ENCODE measurements at places on chromosomes 16 and 17.

DNA sequence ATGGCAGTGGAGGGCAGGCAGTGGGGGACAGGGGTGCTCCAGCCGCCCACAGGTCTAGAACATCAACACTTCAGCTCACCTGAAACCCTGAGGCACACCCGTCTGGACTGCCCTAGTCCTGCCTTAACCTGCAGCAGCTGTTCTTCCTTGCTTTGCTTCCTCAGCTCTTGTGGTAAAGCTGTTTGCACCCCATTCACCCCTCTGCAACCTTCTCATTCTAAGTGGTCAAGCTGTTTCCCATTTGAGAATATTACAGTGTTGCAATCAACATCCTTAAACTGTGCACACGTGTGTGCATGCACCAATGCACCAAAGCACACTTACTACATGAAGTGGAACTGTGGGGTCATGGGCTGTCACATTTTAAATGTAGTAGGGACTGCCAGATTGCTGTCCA, 32.4 kb downstream of the SCNN1B start:
- DNase-seq, result no peak

DNA sequence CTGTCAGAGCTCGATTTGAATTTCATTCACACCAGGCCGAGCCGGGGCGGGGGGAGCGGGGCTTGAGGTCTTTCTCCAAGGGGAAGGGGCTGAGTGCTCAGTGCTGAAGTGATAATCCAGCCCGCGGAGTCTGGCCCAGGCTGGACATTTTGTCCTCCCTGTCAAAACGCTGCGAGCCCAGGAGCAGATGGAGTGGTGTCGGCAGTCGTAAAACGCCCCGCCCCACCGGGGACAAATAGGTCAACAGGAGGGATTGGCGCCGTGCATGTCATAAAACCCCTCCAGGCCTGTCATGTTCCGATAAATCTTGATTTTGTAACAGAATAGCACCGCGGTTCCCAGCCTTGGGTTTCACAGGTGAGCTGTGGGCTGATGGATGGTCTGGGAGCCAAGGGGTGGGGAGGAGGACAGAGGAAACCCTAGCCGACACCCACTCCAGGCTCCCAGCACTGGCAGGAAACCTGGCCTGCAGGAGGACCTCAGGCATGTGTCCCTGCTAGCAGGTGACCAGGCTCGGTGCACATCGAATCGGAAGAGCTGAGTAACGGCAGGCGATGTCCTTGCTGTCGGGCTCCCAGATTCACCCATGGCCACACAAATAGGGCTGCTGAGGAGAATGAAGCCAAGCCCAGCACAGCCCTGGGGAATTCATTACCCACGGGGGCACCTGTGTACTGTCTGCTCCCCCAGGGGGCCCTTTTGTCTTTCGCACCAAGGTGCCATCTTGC, 341.4 kb downstream of the FOXL1 start:
- DNase-seq, result no peak

DNA sequence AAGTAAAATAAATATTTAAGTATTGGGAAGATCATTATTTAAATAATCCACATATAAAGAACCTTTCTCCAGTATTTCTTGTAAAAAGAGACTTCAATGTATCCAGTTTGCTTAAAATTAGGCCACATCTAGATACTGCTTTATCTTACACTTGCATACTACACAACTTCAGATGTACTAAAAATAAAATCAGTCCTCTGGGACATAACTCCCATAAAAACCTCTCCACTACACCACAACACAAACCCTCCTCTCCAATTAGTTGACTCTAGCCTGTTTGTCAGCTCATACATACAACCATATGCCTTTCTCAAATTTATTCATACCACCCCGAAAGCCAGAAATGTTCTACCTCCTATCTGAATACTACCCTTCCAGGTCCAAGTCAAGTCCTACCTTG, 21.6 kb downstream of the SPOP start:
- DNase-seq, result no peak

DNA sequence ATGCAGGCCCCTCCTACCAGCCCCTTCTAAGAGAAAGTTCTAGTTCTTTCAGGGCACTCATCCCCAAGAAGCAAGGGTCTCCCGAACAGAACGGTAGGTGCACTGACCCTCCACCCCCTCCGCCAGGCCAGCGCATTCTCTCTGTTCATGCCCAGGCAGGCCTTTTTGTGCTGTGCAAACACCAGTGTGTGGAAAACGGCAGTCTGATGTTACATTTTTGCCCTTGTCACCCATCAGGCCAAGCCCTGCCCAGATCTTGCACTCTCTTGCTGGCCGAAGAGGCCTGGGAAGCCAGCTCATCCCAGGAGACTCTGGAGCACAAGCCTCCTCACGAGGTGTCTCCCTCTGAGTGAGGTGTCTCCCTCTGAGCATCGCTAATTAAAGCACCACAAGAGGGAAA, 16.1 kb upstream of the MTSS2 start:
- DNase-seq, result no peak

GRCh38 chr17:7916808-7917207, 719 bp upstream of the RNF227 start:
- DNase-seq, result no peak

- no peak for DNase-seq
Observed at GRCh38 chr16:88705076-88705684, 1.0 kb downstream of the RNF166 start.

- no peak for DNase-seq
Observed at GRCh38 chr17:82940226-82941020, 100.6 kb upstream of the ZNF750 start.

- no peak for DNase-seq
Observed at GRCh38 chr16:68508641-68509240, 30.4 kb upstream of the ZFP90 start.

DNA sequence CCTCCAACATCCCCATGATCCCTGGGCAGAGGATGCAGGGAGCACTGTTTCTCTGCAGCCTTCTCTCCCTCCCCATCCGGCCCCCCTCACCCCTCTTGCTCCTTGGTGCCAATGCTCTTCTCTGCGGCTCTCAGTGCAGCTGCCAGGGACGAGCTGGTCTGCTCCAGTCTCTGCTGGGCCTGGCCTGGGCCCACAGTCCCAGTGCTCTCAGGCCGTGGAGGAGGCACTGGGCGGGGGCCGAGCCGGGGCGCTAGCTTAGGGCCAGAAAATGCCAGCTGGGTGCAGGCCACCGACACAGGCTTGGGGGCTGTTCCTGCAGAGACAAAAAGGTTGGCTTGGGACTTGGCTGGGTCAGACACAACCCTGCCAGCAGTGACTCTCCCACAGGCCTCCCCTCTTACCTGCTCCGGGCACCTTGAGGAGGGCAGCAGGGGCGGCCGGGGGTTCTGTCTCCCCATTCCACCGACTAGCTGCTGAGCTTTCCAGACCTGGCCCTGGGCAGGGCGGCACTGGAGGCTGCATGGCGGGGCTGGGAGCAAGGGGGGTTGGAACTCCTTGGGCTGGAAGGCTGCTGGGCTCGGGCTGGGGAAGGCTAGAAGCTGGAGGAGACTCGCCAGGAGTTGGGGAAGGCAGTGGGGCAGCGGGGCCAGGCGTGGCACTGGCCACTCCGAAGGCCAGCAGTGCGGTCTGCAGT, 13.8 kb downstream of the CASKIN2 start:
- DNase-seq, result no peak

DNA sequence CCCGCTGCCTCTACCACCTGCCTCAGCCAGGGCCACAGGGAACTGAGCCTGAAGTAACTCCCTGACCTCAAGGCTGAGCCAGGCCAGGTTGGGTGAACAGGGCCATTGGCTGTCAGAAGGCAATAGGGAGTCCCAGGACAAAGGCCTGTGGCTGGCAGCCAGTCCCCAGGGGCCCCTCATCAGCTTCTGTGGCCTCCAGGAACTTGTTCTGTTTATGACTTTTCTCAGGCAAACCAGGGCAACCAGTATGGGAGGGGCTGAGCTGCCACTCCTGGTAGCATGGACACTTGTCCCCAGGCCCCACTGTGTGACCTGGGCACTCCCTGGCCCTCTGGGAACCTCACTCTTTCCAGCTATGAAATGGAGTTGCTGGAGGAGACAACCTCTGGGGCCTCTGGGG, 40.1 kb downstream of the CPNE2 start:
- no peak for DNase-seq

GRCh38 chr16:89275837-89276720, 58.6 kb downstream of the ZNF778 start:
- DNase-seq, result no peak

- no peak for DNase-seq
Observed at GRCh38 chr16:54327609-54328008, 41.0 kb upstream of the IRX3 start.

DNA sequence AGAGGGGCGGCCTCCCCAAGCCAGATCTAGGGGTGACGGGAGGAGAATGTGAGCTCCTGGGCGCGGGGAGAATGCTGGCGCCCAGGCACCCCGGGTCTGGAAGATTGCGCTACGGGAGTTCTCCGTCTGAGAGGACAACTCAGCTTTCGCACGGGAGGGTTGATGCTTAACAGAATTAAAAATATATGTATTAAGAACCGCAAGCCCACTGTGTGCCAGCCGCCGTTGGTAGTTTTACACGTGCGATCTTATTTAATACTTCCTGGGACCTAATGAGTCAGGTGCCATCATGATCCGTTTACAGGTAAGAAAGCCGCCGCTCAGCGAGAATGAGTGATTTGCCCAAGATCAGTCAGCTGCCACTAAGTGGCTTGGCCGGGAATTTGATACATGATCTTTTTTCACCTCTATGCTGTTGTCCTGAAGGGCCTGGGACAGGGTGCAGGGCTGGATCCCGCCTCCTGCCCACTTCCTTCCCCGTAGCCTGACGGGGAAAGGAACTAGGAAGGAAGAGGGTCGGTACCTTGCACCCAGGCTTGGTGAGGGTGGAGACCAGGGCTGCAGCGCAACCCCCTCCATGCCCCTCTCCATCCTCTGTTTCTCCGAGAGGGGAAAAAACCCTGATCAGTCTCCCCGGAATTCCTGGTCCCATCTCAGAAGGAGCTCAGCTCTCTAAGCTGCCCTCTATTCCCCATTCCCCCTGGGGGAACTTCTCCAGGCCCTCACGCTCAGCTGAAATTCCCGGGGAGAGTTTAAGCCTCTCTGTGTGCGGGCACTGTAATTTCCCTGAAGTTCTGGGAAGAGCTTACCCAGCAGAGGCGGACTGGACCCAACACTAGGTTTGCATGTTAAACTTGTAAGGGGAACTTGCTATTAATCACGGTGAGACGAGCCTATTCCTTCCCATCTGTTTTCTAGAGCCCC, 983 bp downstream of the VAT1L start:
- no peak for DNase-seq

GRCh38 chr17:39965017-39965699, 2.4 kb downstream of the GSDMA start:
- no peak for DNase-seq

DNA sequence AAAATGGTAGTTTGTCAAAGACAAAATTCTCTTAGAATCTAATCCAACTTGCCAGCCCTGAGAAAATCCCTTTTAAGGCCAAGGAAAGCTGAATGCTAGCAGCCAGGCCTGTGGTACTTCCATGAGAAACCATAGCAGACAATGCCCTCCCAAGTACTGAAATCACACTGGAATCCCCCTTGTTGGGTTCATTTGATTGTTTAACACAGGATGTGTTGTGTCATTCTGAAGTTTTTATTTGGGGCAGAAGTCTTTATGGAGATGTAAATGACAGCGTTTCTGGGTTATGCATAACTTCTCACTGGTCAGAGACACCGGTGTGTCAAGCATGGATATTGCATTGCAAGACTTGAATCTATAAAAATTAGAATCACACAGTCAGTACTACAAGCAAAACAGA, 6.0 kb upstream of the ARL2BP start:
- DNase-seq, result no peak

DNA sequence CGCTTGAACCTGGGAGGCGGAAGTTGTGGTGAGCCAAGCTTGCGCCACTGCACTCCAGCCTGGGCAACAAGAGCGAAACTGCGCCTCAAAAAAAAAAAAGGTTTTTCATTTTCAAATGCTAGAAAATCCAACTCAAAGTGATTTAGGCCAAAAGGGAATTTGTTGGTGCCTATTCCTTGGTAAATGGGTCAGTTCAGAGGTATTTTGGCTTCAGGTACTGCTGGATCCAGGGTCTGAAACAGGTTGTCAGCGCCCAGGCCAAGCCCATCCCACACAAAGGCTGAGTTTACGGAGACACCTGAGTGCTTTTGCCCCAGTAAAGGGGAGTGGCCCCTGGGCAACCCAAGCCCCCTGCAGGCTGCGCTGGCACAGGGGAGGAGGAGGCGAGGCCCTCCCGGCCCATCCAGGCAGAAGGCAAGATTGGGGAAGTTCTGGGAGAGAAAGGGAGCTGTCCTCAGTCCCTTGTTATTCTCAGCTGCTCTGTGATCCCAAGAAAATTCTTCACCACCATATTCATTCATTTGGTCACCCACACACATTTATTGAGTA, 8.5 kb upstream of the JPH3 start:
- DNase-seq, result no peak

- no peak for DNase-seq
Observed at GRCh38 chr17:36197387-36197703, 787 bp upstream of the CCL3L1 start.

DNA sequence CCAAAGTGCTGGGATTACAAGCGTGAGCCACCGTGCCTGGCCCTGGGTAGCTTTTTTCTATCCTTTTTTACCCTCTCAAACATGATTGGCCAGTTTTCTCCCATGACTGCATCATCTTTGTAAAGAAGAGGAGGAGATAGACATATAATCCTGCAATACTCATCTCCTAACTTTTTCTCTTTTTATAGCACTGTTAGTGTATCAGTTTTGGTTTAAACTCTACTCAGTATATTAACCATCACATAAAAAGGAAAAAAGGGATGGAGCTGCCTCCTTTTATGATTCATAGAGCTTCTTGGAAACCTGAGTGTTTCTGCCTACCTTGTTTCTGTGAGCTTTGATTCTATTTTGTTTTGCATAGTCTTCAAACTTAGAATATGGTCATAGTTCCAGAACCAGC, 12.0 kb upstream of the TMEM106A start:
- no peak for DNase-seq

DNA sequence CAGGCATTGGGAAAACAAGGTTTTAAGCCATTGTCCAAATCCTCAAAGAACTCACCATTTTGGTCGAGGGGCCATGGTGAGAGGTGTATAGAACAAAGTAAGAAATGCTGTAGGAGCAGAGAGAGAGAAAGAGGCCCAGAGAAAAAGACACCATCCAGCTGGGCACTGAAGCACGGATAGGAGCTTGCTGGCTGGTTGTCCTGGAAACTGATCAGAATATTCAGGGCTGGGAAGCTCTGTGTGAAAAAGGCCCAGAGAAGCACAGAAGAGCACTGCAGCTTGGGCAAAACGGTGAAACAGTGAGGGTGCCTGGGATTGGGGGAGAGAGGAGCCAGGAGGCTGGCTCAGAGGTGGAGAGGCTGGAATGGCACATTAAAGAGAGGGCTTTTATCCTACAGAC, 16.5 kb downstream of the HS3ST3B1 start:
- no peak for DNase-seq

- no peak for DNase-seq
Observed at GRCh38 chr16:84247331-84247730, 7.5 kb upstream of the KCNG4 start.
